ENCODE measurements at places on chromosomes 3 and 15.

DNA sequence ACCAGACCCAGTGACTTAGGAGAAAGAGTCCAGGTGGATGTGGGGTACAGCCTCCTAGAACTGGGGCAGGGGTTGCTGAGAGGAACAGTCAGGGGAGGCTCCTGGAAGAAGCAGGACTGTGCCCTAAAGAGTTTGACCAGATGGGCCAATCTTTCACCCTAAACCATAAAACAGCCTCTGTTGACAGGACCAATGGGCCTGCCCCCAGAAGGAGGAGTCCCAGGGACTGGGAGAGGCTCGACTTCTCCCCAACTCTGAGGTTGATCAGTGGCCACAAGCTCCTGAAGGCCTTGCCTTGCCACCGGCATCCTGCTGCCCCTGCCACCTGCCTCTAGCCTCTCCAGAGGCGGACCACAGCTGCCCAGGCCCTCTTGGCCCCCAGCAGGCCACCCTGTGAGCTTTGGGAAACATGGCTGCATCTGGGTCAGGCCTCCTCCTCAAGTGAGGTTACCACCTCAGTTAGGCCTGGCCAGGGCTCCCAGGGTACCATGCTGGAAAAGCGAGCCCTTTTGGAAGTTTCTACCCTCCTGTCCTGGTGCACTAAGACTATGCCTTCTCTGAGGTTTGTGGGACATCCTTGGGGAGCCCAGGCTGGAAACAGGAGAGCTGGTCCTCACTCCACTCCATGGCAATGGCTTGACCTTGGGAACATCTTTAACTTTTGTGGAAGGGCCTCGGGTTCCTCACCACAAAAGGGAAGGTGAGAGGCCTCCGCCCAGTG, 2.8 kb downstream of the VIPR1 start:
- DNase-seq, result no peak

DNA sequence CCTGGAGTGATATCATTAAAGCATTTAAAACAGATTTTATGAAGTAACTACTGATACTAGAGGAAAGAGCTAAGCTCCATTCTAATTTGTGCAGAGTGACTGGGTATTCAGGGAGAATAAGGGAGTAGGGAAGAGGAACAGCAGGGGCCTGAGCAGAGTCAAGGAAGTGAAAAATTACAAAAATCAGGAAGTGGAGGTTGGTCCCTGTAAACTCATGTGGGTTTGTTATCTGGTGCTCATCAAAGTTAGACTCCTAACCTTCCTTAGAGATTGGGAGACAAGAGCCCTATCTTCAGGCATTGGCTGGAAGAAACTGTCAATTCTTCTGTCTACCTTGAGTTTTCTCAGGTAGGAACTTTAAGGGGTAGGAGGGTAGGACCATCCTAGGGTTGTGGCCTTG, 82.5 kb downstream of the NEK11 start:
- DNase-seq, result no peak

GRCh38 chr15:31551323-31551722, 224.7 kb downstream of the KLF13 start:
- DNase-seq, result no peak

DNA sequence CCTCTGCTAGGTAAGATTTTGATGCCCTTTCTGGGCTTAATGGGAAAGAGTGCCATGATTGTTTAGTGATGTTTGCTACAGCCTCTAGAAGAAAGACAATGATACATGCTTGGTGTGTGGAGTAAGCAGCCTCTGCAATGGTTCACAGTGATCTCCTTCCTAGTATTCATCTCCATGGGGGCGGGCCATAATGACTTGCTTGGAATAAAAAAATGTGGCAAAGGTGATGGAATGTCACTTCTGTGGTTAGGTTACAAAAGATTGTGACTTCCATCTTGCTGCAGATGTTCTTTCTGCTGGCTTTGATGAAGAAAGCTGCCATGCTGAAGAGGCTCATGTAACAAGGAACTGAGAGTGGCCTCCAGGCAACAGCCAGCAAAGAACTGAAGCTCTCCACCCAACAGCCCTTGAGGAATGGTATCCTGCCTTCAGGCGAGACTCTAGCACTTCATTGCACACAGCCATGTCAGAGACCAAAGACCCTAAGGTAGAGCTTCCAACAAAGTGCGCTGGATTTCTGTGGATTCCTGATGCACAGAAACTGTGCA, 139.1 kb upstream of the LRIG1 start:
- DNase-seq, result no peak

- DNase-seq, result no peak
Measured at GRCh38 chr3:157113832-157114505, 46.0 kb downstream of the CCNL1 start.
